Thymus (tissue), 14 donors: ENCODE measurements at places on chromosomes 3 and 15. TPM values are rescaled to one million over a fixed set of nuclear protein-coding genes. Genes with fewer than 3 reads are reported as not detected.

GRCh38 chr15:101026656-101027272, 107.6 kb downstream of the LRRK1 start:
- H3K27me3 ChIP-seq = peaks cover 7% of the 10 kb centered on the region
- H3K36me3 ChIP-seq = no peaks in the 10 kb centered on the region
- H3K27ac ChIP-seq = no peak overlapping the region
- no peak overlapping the region for H3K4me3 ChIP-seq

- H3K4me1 ChIP-seq = no peaks in the 10 kb centered on the region
- DNase-seq = no peak
- H3K27me3 ChIP-seq = no peaks in the 10 kb centered on the region
- H3K4me3 ChIP-seq = no peak overlapping the region
- no peaks in the 10 kb centered on the region for H3K36me3 ChIP-seq
Measured at GRCh38 chr3:131107637-131108433, 81.2 kb downstream of the NEK11 start.

DNA sequence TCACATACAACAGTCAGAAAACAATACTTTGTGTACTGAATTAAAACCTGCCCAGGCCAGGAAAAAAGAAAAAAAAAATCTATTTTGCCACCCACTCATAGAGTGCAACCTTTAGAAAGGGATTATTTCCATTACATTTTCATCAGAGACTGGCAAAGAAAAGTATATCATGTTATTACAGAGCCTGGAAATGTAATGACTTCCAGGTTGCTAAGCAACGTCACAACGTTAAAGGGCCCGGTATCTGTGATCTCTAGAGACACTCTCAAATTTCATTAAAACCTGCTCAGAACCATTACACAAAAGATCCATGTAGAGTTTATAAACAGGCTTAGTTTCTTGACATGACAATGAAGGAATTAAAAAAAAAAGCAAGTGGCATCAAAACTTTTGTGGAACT, 170.5 kb downstream of the CTNNB1 start:
- H3K4me1 ChIP-seq = no peaks in the 10 kb centered on the region
- no peak overlapping the region for H3K27ac ChIP-seq
- no peaks in the 10 kb centered on the region for H3K36me3 ChIP-seq
- DNase-seq = no peak

- H3K27ac ChIP-seq = no peak overlapping the region
- DNase-seq = no peak
- H3K27me3 ChIP-seq = no peaks in the 10 kb centered on the region
- H3K4me3 ChIP-seq = no peak overlapping the region
Measured at GRCh38 chr15:59313641-59314332, 58.9 kb downstream of the MYO1E start.

- H3K27me3 ChIP-seq = no peaks in the 10 kb centered on the region
- no peaks in the 10 kb centered on the region for H3K36me3 ChIP-seq
- no peak for DNase-seq
Measured at GRCh38 chr3:179853176-179853575, 183.6 kb downstream of the PEX5L start.

DNA sequence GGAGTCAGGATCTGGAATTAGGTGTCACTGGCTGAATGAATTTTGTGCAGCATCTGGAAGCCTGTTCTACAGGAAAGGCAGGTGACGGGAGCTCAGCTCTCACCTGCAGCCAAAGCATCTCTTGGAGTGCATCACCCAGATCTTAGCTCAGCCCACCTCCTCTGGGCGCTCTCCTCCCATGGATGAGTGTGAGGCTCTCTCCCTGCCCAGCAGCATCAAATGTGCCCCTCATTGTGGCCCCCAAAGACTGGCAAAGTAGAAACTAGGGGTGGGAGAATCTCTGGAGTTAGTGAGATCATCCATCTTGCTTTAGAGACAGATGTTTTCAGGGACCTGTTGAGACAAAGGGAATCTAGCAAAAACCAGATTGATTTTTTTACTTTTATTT, 68.7 kb downstream of the SENP2 start:
- no peaks in the 10 kb centered on the region for H3K36me3 ChIP-seq
- no peak overlapping the region for H3K27ac ChIP-seq
- no peak for DNase-seq
- H3K27me3 ChIP-seq = no peaks in the 10 kb centered on the region
- H3K4me3 ChIP-seq = no peak overlapping the region

DNA sequence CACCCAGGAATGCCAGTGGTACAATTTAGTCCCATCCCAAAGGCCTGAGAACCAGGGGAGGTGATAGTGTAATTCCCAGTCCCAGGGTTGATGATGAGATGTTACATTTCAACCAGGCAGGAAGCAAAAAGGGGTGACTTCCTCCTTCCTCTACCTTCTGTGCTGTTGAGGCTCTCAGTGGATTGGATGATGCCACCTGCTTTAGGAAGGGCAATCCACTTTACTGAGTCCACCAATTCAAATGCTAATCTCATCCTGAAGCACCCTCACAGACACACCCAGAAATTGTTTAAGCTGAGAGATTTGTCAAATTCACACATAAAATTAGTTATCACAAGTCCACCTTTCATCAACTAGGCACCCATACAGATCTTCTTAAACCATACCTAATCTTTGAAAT, 418.5 kb upstream of the GOLIM4 start:
- DNase-seq = no peak
- no peaks in the 10 kb centered on the region for H3K4me1 ChIP-seq
- H3K36me3 ChIP-seq = no peaks in the 10 kb centered on the region
- no peaks in the 10 kb centered on the region for H3K27me3 ChIP-seq
- no peak overlapping the region for H3K27ac ChIP-seq

The XRN1 gene
- total RNA-seq = 27.3 TPM
